DND-41 (cell line): ENCODE measurements at places on chromosomes 3 and 15.

- no peak for DNase-seq
These were observed 95.2 kb upstream of the UBE2E1 start for GRCh38 chr3:23710555-23710954.

DNA sequence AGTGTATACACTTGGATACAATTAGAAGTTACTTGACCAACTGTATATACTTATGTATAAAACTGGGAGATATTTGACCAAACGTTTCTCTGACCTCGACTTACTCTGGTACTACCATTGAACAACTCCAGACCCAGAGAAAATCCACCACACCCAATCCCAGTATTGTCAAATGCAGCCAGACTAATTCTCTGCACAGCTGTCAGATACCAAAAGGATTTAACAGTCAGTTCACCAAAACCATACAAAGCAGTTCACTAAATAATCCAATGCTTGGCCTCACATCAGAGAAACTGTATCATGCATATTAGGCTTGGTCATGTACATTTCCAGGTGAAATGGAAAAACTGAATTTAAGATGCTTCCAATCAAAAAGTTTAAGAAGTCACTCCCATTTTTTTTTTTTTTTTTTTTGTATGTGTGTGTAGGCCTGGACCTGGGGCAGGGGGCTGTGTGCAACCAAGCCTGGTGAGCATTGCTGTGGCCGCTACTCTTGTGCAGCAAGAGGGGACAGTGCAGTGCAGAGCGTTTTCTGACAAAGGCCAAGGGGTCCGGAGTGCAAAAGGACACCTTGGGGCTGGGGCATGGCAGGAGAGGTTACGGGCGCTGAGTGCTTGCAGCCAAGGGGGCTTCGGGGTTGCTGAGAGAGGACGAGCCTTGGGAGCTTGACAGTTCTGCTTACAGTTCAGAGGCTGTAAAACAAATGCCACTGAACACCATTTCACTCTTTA is 1.4 kb downstream of the TOMM70 start:
- DNase-seq: no peak

GRCh38 chr3:143298886-143299535 is 179.4 kb downstream of the CHST2 start:
- peak; percentile 55 for DNase-seq

GRCh38 chr3:188262913-188263683 is 109.1 kb downstream of the LPP start:
- no peak for DNase-seq

GRCh38 chr15:70091726-70092463 is 5.8 kb downstream of the TLE3 start:
- DNase-seq: no peak

DNA sequence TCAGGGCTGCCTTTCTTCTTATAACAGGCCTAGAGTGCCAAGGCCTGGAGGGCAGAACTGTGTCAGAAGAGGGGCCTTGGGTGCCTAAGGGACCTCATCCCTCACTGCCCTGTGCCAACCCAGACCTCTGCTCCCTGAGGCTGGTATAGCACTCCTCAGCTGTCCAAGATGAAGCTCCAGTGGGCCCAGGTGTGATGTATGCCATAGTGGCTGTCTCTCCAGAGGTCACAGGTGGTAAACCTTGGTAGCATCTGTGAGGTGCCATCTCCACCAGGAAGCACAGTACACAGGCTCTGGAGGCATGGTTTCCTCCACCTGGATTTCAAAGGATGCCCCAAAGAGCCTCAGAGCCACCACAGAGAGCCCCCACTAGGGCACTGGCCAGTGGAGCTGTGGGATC is 12.3 kb upstream of the KLHL40 start:
- no peak for DNase-seq

GRCh38 chr15:89118481-89118989 is 30.3 kb downstream of the ABHD2 start:
- no peak for DNase-seq

DNA sequence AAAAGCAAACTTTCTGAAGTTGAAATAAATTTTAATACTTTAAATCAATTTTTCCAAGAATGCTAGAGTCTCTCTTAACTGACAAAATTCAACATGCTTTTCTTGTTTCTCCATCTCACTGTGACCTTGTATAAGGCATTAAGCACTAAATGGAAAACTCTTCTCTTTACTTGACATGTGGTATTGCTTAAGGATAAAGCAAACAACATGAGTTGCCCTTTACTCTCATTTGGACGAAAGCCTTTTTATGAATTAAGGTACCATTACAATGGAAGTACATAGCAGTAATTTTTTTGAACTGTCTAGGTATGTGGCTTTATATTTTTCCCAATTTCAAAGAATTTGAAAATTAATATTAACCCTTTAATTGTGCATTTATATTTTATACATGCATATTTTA is 1.4 kb downstream of the STRIT1 start:
- no peak for DNase-seq

DNA sequence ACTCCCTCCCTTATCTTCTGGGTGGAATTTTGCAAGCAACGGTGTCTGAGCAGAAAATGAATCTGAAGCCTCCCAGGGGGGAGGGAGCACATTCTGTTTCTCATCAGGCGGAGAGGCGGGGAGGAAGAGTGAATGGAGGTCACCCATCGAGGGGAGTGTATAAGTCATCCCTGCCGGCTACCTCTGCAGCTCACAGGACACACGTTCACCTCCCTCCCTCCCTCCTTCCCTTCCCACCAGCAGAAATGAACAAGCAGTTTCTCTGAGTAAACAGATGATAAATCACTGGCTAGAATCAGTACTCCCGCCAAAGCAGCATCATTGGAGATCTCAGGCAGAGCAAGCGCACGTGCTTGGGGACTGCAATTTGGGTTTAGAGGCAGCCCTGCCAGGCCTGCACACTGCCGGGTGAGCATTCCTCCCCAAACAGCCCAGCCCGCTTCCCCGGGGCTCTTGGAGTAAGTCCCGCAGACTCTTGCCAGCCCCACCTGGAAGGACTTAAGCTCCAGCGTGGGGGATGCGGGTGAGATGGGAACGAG is 38.3 kb downstream of the CPN2 start:
- DNase-seq: no peak

GRCh38 chr15:31412824-31413223 is 86.2 kb downstream of the KLF13 start:
- DNase-seq: no peak

DNA sequence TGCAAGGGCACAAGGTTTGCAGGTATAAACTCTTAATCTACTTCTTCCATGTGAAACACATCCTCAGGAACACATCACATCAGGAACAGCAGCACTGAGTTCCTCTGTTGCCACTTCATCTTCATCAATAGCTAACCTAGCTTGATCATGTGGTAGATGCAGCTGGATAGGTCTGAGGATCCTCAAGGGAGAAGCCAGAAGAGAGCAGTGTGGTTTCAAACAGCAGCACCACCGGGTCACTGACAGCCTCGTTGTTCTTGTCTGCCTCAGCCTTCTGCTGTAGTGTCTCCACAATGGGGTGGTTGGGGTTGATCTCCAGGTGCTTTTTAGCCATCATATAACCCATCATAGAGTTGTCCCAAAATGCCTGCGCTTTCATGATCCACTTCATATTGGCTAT is 58.8 kb downstream of the ADAM10 start:
- DNase-seq: peak; percentile 57

- DNase-seq: peak; percentile 17
These were observed 20.2 kb upstream of the ERICH6 start for GRCh38 chr3:150723946-150724345.

DNA sequence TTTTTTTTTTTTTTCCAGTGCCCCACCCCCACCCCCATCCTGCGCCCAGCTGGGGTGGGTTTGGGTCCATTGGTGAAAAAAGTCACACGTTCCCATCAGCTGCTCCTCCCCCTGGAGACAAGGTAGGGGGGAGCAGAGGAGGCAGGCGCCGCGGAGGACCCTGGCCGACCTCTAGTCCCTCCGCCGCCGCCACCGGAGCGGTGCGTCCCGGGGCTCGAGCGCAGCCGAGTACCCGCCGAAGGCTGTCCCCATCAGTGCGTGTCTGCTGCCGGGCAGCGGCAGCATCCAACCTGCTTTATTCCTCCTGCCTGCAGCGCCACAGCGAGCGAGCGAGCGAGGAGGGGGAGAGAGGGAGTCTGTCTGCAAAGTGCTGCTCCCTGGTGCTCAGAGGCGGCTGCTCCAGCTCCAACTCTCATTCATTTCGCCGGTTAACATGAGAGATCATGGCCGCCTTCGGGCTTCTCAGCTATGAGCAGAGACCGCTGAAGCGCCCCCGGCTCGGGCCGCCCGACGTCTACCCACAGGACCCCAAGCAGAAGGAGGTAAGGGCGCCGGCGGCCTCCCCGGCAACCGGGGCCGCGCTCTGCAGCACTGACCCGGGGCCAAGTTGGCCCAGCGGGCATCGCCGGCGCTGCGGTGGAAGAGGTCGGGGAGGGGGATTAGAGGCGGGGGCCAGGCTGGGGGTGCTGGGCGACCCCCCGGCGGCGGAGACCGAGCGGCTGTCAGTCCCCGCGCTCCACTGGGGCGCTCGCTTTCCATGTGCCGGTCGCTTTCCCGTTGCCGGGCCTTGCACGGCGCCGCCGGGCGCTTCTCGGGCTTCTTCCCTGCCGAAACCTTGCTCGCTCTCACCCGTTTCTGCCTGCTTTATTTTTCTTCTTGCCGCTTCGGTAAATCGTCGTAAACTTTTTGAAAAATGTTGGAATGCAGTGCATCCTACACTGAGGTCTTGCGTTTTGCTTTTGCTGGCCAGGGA is 1.3 kb downstream of the MED12L start:
- DNase-seq: peak; percentile 83

DNA sequence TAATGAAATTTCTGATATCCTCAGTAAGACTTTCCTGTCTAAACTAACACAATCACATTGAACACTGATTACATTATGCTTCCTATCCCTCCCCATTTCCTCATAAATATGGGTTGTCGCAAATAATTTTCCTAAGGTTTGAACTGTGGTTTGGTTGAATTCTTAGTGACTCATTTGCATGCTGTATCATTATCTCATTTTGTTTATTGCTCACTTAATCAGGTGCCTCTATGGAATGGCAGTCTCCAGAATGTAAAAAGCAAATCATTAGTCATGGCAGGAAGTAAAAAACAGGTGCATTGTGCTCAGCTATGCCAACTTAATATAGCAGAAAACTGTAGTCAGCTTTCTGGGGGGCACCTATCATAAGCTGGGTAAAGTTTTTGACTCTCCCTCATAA is 216.0 kb upstream of the ZBTB20 start:
- DNase-seq: no peak

- no peak for DNase-seq
These were observed 967 bp upstream of the BNC1 start for GRCh38 chr15:83285284-83285978.

DNA sequence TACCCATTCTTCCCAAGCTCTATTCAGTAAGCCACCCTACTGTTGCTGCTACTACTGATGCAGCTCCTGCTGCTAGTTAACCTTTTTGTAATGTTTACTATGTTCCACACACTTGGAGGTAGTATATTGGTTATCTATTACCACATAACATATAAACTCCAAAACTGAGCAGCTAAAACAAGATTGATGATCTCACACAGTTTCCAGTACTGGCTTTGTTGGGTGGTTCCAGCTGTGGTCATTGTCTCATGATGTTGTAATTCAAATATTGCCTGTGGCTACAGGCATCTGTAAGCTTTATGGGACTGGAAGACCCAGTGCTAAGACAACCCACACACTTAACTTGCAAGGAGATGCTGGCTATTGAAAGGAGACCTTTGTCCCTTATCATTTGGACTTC is 556.2 kb upstream of the SUCLG2 start:
- DNase-seq: no peak

DNA sequence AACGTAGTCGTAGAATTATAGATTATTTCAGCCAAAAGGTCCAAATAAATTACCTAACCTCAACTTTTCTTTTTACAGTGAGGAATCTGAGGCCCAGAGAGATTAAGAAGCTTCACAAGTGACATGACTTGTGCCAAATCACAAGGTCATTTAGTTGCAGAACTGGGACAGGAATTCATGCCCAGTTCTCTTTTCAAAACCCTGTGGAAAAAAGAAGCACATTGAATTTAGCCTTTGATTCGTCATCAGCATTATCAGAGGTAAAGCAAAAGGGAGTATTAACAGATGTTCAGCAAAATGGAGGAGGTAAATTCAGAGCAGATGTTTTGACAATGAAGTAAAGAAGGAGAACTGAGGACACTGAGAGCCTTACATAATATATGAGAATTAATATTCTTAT is 4.5 kb downstream of the SERPINI2 start:
- DNase-seq: no peak

DNA sequence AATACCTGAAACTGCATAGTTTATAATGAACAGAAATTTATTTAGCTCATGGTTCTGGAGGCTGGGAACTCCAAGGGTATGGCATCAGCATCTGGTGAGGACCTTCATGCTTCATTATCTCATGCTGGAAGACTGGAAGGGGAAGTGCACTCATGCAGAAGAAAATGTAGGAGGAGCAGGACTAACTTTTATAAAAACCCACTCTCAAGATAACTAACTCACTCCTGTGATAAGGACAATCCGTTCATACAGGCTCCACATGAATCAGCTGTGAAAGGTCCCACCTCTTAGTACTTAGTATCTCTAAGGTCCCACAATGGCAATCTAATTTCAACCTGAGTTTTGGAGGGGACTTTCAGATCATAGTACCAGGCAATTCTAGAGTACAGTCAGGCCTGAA is 33.6 kb upstream of the APH1B start:
- DNase-seq: no peak

DNA sequence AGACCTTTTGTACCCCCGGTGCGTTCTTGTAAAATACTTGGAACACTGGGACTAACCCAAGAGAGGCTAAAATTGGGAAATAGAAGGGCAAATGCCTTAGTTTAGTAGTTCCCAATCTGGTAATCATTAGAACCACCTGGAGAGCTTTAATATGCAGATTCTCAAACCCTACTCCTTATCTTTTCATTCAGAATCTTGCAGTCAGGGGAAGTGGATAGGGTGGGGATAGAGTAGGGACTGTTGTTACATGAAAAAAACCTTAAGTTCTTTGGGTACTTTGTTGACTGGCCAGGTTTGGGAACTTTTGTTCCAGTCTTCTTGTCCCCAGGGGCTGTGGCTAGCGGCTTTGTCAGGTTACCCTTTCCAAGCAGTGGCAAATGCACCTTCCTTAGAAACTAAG is 15.9 kb downstream of the MAPKBP1 start:
- DNase-seq: no peak

DNA sequence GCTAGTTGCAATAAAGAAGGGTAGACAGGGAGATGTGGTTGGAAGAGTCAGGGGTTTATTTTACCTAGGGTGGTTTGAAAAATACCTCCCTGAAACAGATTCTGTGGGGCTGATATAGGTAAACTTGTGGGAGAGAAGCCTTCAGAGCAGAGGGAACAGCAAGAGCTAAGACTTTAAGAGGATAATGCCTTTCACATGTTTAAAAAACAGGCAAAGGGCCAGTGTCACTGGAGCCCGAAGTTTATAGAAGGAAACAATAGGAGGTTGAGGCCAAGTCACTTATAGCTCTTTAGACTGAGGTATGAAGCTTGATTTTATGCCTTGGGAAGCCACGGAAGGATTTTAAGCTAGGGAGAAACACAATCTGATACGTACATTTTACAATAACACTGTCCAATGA is 448.7 kb downstream of the TAFA4 start:
- DNase-seq: no peak
